ENCODE measurements at places on chromosomes 2 and 18. TPM values are rescaled to one million over a fixed set of nuclear protein-coding genes. Genes with fewer than 3 reads are reported as not detected.

Gene LINC00305
- total RNA-seq, result not detected

Gene PTPRM
- total RNA-seq, result 98.0 TPM

Gene AQP12B
- total RNA-seq, result not detected

Gene PLB1
- total RNA-seq, result 0.53 TPM

Gene ASB18
- total RNA-seq, result not detected

Gene UPP2
- not detected for total RNA-seq

Gene GPR155
- total RNA-seq, result 2.3 TPM

Gene SPR
- total RNA-seq, result 40.7 TPM

Gene SEPTIN10
- 156 TPM for total RNA-seq

Gene SERPINB13
- 0.13 TPM for total RNA-seq

Gene SCN9A
- 1.1 TPM for total RNA-seq

Gene TUBA4B
- not detected for total RNA-seq

Gene RTP5
- total RNA-seq, result not detected

Gene ABCG8
- total RNA-seq, result not detected

Gene SP5
- not detected for total RNA-seq

Gene NETO1
- not detected for total RNA-seq

Gene SERPINB12
- total RNA-seq, result not detected

Gene IFT172
- total RNA-seq, result 25.9 TPM

Gene GNAL
- total RNA-seq, result 3.5 TPM

Gene DTYMK
- total RNA-seq, result 64.4 TPM

Gene RRM2
- total RNA-seq, result 123 TPM

Gene IL1RL1
- total RNA-seq, result 159 TPM

Gene AGXT
- not detected for total RNA-seq

Gene C2orf72
- total RNA-seq, result under 0.01 TPM

Gene STARD6
- total RNA-seq, result not detected

Gene CCDC74B
- 0.66 TPM for total RNA-seq

Gene ITGB6
- total RNA-seq, result 0.13 TPM

Gene SCTR
- total RNA-seq, result not detected

Gene REG3A
- total RNA-seq, result not detected

Gene EVA1A
- 53.2 TPM for total RNA-seq

Gene CNGA3
- total RNA-seq, result under 0.01 TPM

Gene KYNU
- total RNA-seq, result 0.43 TPM

Gene DHRS9
- 0.29 TPM for total RNA-seq

Gene LHCGR
- not detected for total RNA-seq

Gene ADD2
- total RNA-seq, result 7.3 TPM

Gene AP1S3
- total RNA-seq, result 3.7 TPM

Gene GCC2
- 42.7 TPM for total RNA-seq

Gene FZD7
- total RNA-seq, result 0.27 TPM

Gene LIMS2
- 11.2 TPM for total RNA-seq

Gene FARP2
- total RNA-seq, result 45.5 TPM

Gene AQP4
- not detected for total RNA-seq
